ENCODE measurements at places on chromosomes 13 and 19. TPM values are rescaled to one million over a fixed set of nuclear protein-coding genes. Genes with fewer than 3 reads are reported as not detected.

USF2 gene
- 50.1 TPM for total RNA-seq

ZNF813 gene
- total RNA-seq, result 2.4 TPM

ZNF440 gene
- total RNA-seq, result 2.9 TPM

ANKLE1 gene
- 1.5 TPM for total RNA-seq

CPT1C gene
- total RNA-seq, result 17.7 TPM

ATP4B gene
- total RNA-seq, result not detected

EBI3 gene
- total RNA-seq, result not detected

MZF1 gene
- 6.1 TPM for total RNA-seq

SUCLA2 gene
- total RNA-seq, result 25.9 TPM

FUT3 gene
- not detected for total RNA-seq

NCR1 gene
- total RNA-seq, result not detected

SRRM5 gene
- not detected for total RNA-seq

LIG4 gene
- total RNA-seq, result 5.5 TPM

CEACAM5 gene
- total RNA-seq, result not detected

LIM2 gene
- total RNA-seq, result not detected

SHISA7 gene
- total RNA-seq, result not detected

ZNF296 gene
- total RNA-seq, result 0.17 TPM

SBK2 gene
- not detected for total RNA-seq

KIR2DL4 gene
- total RNA-seq, result not detected

LHFPL6 gene
- 14.0 TPM for total RNA-seq

PGLYRP1 gene
- not detected for total RNA-seq

ERICH6B gene
- not detected for total RNA-seq

ZNF490 gene
- 5.7 TPM for total RNA-seq

MAMSTR gene
- total RNA-seq, result 5.2 TPM

SGCG gene
- 0.34 TPM for total RNA-seq

UNC13A gene
- total RNA-seq, result not detected

CEACAM1 gene
- not detected for total RNA-seq

ELOF1 gene
- total RNA-seq, result 69.8 TPM

AZU1 gene
- not detected for total RNA-seq

LILRB2 gene
- total RNA-seq, result not detected

TSHZ3 gene
- 5.8 TPM for total RNA-seq

SUGP2 gene
- total RNA-seq, result 24.0 TPM

KLK4 gene
- total RNA-seq, result not detected

KIR2DL1 gene
- total RNA-seq, result not detected

ZNF492 gene
- total RNA-seq, result 1.0 TPM

VSIG10L gene
- 0.17 TPM for total RNA-seq

EGLN2 gene
- total RNA-seq, result 67.2 TPM

APOC1 gene
- total RNA-seq, result 15.8 TPM

HS6ST3 gene
- total RNA-seq, result under 0.01 TPM

IFI30 gene
- total RNA-seq, result under 0.01 TPM

ZNF784 gene
- 1.9 TPM for total RNA-seq

GRIK5 gene
- 1.0 TPM for total RNA-seq

ZNF441 gene
- 3.2 TPM for total RNA-seq

C5AR2 gene
- not detected for total RNA-seq

DIAPH3 gene
- 19.5 TPM for total RNA-seq

PCDH8 gene
- total RNA-seq, result not detected

FCGBP gene
- under 0.01 TPM for total RNA-seq

C19orf81 gene
- not detected for total RNA-seq

PTPRS gene
- 66.1 TPM for total RNA-seq

CASP14 gene
- not detected for total RNA-seq

CGB5 gene
- not detected for total RNA-seq

SYT5 gene
- not detected for total RNA-seq

ZNF135 gene
- total RNA-seq, result 2.0 TPM

STXBP2 gene
- total RNA-seq, result 10.1 TPM

GPR18 gene
- total RNA-seq, result not detected

CACNG6 gene
- not detected for total RNA-seq

UHRF1 gene
- total RNA-seq, result 98.0 TPM

C19orf18 gene
- total RNA-seq, result not detected
